Activated naive CD8-positive, alpha-beta T cell treated with anti-CD3 and anti-CD28 coated beads, Interleukin-2, amount 50 U/mL, for 24 hours (primary cell): ENCODE measurements at places on chromosomes 1 and 21.

DNA sequence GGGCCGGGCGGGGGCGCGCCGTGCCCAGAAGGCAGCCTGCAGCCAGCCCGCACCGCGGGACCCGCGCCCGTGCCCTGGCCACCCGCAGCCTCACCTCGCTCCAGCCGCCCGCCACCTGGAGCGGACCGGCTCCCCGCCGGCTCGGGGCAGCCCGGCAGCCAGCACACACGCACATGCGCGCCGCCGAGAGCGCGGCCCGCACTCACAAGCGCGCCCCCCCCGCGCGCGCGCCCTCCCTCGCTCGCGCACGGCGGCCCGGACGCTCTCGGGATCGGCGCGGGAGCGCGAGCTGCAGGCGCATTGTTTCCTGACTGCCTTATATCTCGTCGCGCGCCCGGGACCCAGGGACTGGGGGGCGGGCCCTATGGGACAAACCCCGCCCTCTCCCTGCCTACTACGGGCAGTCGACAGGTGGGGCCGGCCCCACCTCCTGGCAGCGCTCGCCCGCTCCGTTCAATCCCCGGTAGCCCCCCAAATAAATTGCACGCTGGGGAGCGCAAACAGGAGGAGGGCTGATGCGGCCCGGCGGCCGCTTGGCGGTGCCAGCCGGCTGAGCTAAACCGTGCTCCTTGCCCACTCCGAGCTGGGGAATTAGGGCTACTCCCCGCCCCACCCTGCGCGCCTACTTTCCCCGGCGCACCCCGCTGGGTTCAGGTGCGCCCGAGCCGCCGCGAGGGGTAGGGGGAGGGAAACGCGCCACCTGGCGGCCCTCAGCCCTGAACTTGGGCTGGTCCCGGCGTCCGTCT lies at the start of gene MYCL:
MYCL (minus strand) TSS at position 204 of the 746 bp plus-strand sequence. CDS start 483 bp downstream, outside the sequence.
- peak; percentile 73 for DNase-seq

DNA sequence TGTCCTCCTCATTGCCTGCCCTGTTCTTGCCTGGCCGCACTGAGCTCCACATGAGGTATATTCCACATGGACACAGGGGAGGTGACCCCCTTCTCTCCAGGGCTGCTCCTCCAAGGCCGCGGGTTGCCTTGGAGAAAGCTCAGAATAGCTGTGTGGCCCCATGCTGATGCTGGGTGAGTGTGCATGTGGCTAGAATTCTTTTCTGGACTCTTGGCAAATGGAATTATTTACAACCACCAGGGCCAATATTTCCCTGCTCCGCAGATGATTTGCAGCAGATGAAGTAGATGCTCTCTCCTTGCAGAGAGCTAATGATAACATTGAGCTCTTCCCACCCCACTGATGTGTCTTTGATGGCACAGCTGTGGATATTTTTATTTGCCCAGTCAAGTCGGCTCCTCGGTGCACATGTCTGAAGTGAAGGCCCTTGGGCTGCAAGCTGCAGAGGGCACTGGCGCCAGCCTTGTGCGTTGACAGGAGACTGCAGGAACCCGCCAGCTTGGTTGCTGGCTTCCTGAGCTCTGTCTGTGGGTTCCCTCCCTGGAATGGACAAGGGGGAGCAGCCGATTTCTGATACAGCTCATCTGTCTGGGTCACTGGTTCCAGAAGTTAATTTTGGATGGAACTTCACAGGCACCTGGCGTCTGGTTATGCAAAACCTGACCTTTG lies 404.7 kb upstream of the VAMP3 start:
- DNase-seq: no peak

GRCh38 chr1:31517301-31517700 lies 59.0 kb upstream of the TINAGL1 start:
- no peak for DNase-seq

GRCh38 chr1:82323144-82323841 lies 522.6 kb downstream of the ADGRL2 start:
- no peak for DNase-seq

- DNase-seq: no peak
Observed at GRCh38 chr1:182083851-182084486, 22.5 kb upstream of the ZNF648 start.

- DNase-seq: no peak
Observed at GRCh38 chr1:198024782-198025181, 107.6 kb downstream of the LHX9 start.

DNA sequence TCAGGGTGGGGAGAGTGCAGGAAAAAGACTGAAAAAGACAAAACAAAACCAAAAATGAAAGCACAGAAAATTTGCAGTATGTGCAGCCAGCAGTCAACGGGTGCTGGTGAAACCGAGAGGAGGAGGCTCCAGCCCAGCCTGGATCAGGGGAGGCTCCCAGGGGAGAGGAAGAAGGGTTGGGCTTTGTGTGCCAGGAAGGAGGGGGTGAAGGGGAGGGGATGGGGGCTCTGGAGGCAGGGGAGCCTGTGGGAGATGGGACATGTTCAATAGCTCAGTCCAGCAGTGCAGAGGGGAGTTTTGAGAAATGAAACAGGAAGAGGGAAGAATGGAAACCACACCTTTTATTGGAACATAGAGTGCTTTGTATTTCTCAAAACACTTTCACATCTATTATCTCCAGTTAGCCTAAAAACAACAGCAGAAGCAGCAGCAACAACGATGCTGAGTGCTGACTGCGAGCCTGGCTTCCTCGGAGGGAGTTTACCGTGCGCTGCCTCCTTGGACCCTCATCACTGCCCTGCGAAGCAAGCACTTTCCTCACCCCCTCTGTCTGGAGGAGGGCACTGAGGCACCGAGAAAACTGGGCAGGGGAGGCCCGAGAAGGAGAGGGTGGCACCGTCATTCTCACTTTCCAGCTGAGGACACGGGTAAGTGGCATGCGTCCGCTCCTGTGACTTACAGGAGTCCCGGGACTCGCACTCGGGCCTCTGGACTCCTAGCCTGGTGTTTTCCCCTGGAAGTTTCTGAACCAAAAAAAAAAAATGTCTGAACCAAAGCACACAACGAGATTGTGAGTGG lies 62.9 kb downstream of the MDM4 start:
- DNase-seq: peak; percentile 21

DNA sequence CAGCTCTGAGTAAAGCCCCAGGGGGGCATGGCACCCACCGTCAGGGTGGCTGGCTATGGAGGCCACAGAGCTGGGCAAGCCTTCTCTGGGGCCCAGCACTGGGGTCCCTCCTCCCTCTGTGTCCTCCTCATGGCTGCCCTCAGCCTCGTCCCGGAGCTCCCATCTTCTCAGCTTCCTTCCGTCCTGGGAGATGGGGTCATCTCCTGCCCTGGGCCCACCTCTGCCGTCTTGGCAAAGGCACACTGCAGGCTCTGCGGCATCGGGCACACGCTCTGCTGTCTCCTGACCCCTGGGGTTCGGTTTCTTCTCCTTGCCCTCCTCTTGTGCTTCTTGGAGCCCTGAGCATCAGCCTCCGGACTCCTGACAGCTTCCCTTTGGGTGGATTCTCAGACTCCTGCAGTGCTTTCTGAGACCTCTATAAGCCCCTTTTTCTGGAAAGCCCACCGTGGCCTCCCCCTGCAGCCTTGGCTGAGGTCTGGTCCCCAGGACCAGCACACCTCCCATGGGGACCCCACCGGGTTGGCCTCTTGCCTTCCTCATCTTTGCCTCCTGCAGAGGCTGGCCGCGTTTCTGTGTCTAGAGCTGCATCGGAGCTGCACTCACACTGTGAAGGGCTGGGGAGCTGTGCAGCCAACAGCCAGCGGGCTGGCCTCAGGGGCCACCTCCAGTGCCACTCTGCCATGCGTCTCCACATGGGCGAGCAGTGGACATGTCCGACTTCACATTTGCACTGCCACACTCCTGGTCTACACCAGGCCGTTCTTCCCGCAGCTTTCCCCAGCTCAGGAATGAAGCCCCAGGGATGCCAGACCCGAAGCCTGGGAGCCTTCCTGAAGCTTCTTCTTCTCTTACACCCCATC lies 11.6 kb downstream of the UMODL1 start:
- DNase-seq: no peak

DNA sequence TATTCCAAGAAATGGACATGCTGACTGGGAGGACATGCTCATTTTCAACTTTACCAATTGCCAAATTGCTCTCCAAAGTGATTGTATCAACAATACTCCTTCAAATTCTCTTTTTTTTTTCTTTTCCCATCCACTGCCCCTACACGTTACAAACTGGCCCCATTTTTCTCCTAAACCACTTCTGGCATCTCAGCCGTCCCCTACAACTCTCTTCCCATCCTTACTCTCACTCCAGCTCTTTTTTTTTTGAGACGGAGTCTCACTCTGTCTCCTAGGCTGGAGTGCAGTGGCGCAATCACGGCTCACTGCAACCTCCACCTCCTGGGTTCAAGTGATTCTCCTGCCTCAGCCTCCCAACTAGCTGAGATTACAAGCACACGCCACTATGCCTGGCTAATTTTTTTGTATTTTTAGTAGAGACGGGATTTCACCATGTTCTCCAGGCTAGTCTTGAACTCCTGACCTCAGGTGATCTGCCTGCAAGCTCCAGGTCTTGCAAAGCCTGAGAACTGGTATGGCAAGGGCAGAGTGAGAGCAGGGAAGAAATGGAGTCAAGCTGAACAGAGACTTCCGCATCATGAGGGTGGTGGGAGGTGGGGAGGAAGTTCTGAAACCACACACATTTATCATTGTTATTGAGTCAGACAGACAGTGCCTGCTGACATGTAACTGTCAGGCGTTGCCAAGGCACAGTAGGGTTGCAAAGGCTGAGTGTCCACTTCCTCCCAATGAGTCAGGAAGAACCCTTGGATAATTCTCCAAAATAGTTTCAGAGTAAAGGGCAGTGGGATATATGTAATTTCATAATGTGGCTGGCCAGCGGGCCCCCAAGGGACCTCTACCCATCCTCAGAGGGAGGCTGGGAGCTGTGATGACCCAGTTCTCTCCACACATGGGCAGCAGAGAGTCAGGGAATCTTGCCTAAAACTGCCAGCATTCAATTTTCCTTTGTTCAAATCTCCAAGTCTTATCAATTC lies 17.4 kb downstream of the CELA3A start:
- DNase-seq: peak; percentile 68

DNA sequence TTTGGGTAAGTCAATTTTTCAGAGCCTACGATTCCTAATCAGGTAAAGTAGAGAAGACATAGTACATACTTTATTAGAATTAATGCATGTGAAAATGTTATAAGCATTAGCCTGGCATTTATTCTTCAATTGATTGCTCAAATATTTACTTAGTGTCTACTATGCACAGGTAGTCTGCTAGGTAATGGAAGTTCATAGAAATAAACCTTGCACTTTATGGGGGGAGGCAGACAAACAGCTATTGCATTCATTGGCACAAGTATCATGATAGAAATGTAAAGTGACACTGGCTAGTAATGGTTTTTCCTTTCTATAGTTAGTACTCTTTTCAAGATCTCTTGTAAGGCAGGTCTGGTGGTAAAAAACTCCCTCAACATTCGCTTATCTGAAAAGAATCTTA lies 44.9 kb downstream of the ZNHIT6 start:
- DNase-seq: no peak

GRCh38 chr1:165634154-165634921 lies 3.3 kb downstream of the MGST3 start:
- no peak for DNase-seq

GRCh38 chr1:44290250-44291094 lies 64.6 kb downstream of the ERI3 start:
- no peak for DNase-seq

DNA sequence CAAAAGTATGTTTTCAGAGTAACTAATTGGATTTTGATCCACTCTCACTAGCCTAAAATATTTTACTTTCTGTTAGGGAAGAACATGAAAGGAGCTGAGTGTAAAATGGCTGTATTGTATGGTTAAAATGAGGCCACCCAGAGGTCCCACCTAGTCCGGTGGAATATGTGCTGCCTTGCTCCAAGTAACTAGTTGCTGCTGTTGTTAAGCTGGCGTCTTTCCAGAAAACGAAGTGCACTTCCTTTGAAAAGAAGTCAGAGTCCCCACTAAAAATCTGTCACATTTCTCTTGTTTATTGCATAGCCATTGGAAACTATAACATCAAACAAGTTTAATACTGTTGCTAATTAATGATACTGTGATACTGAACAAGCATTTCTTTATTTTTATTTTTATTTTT lies 3.2 kb downstream of the SLC25A33 start:
- no peak for DNase-seq

GRCh38 chr1:189616893-189617292 lies 860.8 kb downstream of the BRINP3 start:
- DNase-seq: no peak

- DNase-seq: no peak
Observed at GRCh38 chr1:192534666-192535065, 40.9 kb upstream of the RGS1 start.

- no peak for DNase-seq
Observed at GRCh38 chr1:87051965-87052364, 137.5 kb downstream of the HS2ST1 start.

GRCh38 chr1:10975567-10976326 lies 36.7 kb upstream of the TARDBP start:
- no peak for DNase-seq

DNA sequence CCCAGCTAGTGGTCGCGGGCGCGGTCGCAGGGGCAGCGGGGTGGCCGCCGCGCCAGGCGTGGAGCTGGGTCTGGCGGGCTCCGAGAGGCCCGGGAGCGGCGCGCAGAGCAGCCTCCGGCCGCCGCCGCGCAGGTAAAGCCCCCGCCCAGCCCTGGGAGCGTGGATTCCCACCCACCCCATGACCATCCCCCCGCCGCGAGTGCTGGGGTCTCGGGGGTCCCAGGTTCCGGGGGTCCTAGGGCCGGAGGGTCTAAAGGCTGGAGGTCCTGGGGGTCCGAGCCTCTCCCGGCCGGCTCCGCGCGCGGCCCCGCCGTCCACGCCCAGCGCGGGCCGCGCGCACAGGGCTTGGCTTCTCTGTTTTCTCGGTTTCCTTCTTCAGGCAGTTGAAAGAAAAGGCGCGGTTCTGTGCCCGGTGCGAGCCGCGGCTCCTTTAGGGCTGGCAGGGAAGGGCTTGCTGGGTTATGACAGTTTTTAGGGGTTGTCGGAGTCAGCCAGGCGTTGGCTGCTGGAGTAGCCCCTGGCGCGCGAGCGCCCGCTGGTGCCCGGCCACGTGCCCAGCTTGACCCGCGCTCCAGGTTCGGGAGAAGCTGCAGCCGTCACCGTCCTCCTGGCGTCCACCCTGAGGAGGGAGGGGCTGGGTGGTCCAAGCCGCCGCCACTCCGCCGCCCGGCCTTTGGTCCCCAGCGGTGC lies 359 bp downstream of the LRRC3 start:
- DNase-seq: peak; percentile 34

DNA sequence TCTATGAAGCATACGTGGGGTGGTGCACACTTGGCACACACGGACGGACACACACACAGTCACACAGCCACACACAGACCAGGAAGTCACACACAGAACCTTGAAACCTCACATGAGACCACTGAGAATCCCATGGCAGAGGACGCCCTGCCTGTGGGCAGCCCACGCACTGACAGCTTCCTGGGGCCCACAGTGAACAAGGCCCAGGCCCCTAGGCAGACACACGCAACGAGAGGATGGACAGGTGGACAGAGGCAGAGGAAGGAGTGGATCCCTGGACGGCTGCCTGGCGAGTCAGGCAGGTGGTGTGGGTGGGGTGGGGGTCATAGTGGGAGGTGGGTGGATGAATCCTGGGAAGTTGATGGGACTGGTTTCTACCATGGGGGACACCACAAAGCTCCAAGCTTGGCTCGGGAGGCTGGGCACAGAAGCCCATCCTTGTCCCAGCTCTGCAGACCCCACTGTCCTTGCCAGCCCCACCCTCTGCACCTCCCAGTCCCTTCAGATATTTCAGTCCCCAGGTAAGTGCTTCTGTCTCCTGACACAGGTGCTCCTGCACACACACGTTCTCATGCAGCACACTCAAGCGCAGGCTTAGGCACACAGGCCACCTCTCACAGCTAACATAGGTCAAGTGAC lies 49.1 kb downstream of the WNT9A start:
- no peak for DNase-seq

GRCh38 chr1:30374400-30375070 lies 348.9 kb downstream of the MATN1 start:
- no peak for DNase-seq

GRCh38 chr1:200837931-200838571 lies 34.7 kb upstream of the GPR25 start:
- no peak for DNase-seq
